ENCODE measurements at places on chromosomes 7 and 10. TPM values are rescaled to one million over a fixed set of nuclear protein-coding genes. Genes with fewer than 3 reads are reported as not detected.

AZGP1 gene
- total RNA-seq: not detected

ADCYAP1R1 gene
- total RNA-seq: not detected

ANKRD1 gene
- total RNA-seq: 829 TPM

TNS3 gene
- total RNA-seq: 13.6 TPM

TRA2A gene
- total RNA-seq: 34.9 TPM

SPDYE2B gene
- not detected for total RNA-seq

NANOS1 gene
- total RNA-seq: 0.09 TPM

Data from dermis blood vessel endothelial cell (primary cell).